Kidney (tissue), 22 donors: ENCODE measurements at places on chromosomes 3 and 15. TPM values are rescaled to one million over a fixed set of nuclear protein-coding genes. Genes with fewer than 3 reads are reported as not detected.

Gene DNAH1
- 12.1 TPM for total RNA-seq

DNA sequence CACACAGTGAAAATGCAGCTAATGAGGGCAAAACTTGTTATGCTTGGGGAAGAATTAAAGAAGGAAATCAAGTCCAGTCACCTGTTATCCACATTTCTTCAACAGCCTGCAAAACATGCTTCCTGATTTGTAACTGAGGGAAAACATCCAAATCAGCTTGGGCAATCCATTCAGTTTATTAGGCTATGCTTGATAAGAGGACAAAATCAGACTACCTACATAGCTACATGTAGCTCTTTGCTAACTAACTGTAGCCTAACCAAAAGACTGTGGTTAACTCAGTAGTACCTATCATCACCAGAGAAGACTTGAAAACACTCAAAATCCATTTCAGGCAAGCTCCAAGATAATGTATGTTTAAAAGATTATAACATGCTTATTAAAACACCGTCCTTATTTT, 436.4 kb downstream of the SHQ1 start:
- no peak for DNase-seq

- peak; percentile 77 for DNase-seq
Observed at GRCh38 chr15:33086500-33087121, 107.9 kb downstream of the FMN1 start.

DNA sequence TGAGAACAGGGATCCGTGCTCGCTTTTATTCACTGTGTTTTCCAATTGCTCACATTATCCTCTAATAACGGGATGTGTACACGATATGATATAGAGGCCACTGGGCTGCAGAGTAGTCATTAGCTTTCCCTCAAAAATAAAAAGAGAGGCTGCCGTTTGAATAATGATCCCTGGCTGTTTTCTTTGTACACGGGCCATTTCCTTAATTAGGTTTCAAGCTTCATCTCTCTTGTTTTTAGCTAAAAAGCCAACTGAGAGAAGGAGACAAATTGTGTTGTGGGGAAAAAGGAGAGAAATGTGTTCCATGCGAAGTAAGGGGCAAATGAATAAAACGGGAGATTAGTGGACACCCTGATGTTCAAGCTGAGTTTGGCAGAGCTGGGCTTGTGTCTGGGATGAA, 174.2 kb downstream of the CACNA2D3 start:
- DNase-seq = no peak

DNA sequence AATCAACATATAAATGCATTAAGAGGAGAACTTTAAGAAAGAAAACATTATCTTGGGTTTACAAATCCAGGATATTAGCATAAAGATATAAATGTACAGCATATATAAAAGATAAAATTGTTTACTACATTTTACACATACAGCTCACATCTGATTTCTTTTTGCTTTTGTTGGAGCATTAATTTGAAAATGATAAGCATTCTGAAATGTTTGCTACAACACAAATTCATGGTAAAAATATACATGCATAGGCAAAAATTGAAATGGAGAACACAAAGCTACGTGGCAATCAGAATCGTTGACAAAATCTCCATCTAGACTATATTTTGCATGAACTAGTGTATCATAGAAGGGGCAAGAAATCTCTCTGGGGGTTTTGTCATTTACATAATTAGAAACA, 159.1 kb downstream of the TIGIT start:
- DNase-seq = no peak

Gene TMIE
- 0.79 TPM for total RNA-seq

- DNase-seq = no peak
Observed at GRCh38 chr3:102531686-102532085, 96.9 kb downstream of the ZPLD1 start.

DNA sequence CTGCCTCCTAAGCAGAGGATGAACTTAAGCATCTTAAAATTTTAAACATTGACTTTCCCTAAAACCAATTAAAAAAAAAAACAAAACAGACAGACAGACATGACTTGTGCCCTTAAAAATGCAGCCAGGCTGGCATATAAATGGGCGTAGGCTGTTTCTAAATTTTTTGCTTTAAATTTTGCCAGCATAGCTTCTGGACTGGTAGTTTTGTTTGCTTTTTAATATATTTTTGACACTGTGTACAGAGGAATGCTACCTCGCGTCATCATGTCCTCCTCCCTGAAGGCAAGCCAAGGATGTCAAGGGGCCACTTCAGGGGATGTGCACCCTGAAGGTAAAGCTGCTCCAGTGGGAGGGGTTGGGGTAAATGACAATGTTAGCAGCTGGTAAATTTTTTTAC, 134.8 kb downstream of the PGPEP1L start:
- DNase-seq = no peak

Gene TICRR
- total RNA-seq = 0.25 TPM

DNA sequence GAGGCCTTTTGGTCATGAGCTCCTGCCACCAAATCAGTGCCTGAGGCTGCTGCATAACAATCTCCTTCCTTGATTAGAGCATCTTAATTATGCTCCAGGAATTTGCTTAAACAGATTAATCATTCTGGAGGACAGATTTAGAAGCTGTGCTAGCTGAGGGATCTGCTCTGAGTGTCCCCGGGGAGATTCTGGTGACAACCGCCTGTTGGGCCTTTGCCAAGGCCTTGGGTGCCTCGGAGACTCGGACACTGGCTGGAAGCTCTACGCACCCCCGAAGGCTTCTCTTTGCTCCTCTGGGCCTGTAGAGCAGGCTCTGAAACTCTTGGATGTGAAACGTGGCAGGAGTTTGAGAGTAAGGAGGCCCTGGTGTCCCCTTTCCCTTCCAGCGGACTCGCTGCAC, 264.1 kb downstream of the CD47 start:
- peak; percentile 82 for DNase-seq

DNA sequence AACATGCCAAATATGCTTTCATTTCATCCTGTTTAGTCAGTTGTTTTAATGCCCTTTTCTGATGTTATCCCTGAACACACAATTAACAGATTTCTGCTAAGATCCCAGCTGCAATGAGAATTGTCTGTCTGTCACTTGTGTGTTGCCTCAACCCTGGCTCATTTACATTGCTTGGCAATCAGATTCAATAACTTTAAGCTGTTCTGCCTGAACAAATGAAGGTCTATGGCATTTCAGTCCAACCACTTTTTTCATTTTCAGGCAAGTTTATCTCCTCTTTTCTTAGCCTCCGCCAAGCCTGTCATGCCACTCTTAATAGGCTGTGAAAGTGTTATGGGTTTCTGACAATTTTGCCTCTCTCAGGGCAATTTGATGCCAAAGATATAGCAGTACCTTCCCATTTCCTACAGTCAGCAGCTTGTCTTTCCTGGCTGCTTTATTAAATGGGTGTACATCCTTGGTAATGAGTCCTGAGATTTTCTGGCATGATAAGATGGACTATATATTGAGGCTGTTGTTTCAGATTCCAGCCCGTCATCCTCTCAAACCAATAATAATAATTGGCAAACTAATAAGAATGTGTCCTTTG, 68.7 kb upstream of the ADAMTS9 start:
- DNase-seq = no peak

GRCh38 chr15:36769098-36769497, 189.7 kb downstream of the CDIN1 start:
- DNase-seq = no peak

DNA sequence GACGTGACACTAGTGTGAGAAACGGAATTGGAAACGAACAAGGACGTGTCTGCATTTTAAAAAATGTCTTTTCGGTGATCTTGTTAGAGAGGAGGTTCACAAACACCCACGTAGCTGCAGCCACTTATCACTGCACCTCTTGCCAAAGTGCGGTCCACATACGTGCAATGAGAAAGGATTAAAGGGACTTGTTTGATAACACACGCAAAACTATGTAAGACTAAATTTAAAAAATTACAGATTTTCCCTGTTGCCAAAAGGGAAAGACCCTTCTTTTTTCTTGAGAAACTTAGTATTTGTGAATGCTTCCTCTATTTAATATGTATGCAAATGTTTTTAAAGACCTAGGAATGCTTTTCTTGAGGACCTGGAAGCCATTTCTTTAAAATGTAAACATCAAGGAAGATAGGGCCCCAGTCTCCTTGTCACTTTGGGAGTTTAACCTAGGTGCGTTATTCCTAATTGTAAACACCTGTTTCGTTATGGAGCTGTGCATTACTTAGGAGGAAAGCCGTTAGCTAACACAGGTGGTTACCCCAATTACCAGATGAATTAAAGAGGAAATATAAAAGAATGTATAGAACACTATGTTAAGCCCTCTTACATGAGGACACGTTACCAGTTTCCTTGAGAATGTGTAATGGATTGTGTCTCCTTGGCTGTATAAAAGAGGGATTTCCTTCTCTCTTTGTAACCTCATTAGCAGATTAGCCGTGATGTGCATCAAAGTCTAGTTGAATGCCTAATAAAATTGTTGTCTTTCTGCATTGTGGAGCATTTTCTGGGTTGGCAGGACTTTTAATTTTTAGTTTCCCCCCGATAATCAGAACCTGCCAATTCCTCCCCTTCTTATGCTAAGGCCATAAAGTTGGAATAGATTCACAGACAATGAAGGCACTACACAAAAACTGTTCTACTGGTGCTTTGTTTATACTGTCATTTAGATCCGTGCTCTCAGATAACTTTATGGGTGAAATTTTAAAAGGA, 1.0 kb downstream of the LEKR1 start:
- DNase-seq = no peak

GRCh38 chr3:30146978-30147377, 459.4 kb upstream of the TGFBR2 start:
- DNase-seq = no peak

Gene C3orf22
- not detected for total RNA-seq

DNA sequence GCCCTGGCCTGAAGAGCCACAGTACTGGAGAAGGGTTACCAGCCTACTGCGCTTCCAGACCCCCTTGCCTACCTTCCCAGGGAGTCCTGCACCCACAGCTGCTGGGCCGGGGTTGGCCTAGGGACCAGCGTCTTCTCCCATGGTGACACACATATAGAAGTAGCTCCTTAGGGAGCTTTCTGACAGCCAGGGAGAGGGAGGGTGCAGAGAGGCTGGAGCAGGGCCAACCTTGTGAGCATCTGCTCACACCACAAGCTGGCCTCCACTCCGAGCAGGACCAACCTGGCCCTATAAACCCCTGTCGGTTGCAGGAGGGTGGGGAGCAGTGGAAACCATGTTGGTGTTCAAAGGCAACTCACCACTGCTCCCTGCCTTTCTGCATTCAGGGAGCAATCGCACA, 35.2 kb downstream of the SRPRB start:
- no peak for DNase-seq
